Stimulated activated CD4-positive, alpha-beta T cell treated with anti-CD3 and anti-CD28 coated beads, TNF-alpha, amount 100 ng/mL, for 1 hour (primary cell): ENCODE measurements at places on chromosomes 5 and 9.

DNA sequence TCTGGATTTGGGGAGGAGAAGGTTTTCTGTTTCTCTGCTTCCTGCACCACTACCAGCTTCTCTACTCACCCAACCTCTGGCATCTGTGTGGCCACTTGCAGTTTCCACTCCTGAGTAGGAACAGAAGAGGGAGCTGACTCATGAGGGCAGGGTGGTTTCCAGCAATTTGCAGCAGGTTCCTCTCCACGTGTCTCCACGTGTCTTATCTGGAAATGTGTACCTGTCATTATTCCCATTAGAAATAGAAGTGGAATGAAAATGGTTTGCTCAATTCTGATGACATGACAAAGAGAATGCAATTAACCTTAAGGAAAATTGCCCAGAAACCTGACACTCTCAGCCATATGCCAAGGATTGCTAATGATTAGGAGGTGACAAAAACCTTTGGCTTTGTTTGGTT, 33.0 kb downstream of the EGFLAM start:
- DNase-seq: no peak

- DNase-seq: no peak
Measured at GRCh38 chr5:110096419-110096818, 406.7 kb downstream of the MAN2A1 start.

- DNase-seq: no peak
Measured at GRCh38 chr5:73180566-73180965, 7.6 kb downstream of the TMEM174 start.

- no peak for DNase-seq
Measured at GRCh38 chr5:3430691-3431090, 164.9 kb upstream of the IRX1 start.

DNA sequence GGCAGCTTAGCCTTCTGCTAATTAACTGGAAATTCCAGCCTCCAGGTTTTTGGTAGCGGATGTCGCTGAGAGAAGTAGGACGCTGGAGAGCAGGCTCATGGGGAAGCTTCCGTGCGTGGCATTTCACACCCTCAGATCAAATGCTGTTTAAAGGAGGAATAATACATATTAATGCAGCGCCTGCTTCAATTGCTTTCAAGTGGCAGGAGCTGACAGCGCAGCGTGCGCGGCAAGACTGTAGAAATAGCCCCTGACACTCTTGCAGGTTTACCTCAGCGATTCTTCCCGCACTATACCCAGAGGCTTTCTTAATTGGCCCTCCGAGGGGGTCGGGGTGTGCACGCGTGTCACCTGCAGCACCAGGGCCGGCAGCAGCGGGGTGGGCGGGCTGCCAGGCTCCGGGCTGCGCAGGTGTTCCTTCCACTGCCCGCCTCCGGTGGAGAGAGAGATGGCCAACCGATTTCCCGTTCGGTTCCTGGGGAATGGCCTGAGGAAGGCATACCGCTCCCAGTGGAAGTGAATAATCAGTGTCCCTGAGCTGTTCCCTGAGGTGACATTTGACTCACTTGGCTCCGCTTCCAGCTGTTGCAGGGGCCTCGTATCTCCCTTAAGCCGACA, 427.9 kb downstream of the KCTD16 start:
- DNase-seq: no peak

GRCh38 chr9:35549441-35549840, 55.6 kb upstream of the TESK1 start:
- DNase-seq: no peak
